Right renal pelvis (tissue), 4 donors: ENCODE measurements at places on chromosomes 5 and 9.

- no peak for DNase-seq
Observed at GRCh38 chr5:96663608-96664007, 1.4 kb downstream of the CAST start.

DNA sequence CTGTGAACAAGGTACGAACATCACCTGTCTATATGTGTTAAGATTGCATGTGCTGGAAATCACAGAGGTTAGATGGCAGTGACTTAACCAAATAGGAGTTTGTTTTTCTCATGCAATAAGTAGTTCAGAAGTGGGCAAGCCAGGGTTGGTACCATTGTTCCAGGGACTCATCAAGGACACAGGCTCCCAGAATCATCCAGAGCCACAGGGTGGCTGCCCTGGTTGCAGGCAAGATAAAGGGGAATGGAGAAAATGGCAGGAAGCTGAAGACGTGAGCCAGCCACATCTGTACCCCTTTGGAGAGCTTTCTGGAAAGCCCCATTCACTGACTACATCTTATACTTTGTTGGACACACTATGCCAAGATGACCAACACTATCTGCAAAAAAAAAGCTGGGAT lies 126.0 kb upstream of the IL12B start:
- DNase-seq, result no peak

DNA sequence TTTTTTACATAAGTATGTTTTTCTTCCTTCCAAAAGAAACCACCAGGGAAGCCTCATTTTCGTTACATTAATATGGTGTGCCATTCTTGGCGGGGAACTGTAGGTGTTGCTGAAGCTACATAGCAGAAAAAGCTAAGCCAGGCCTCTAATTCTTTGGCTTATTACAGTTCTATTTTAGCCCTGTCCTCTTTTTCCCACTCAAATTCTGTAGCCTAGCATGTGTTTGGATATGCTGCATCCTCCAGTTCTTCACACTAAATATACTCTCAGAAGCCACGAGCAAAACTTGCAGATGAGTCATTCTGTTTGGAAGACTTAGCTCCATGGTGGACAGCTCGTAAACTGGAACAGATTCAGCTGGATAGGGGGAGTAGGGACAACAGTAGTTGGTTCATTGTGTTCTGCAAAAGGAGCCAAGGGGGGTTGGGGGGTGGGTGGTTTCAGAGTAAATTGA lies 369.4 kb downstream of the TMEM161B start:
- DNase-seq, result peak; percentile 52

- DNase-seq, result no peak
Observed at GRCh38 chr9:120480707-120481106, 99.3 kb downstream of the CDK5RAP2 start.

DNA sequence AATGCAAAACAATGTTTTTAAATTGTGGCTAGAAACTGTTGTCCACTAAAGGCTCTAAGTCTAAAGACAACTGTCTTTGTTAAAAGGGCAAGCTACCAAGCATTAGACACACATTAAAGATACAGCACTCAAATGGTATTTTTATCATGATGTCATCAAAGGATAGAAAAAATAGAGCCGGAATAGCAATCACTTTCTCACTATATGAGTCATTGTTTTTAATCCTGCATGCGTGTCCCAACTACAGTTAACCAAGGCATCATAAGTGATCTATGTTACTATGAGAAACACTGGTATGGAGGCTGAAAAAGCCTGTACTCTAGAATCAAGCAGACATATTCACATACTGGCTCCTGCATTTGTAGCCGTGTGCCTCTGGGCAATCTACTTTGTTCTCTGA lies 1.9 kb upstream of the PJA2 start:
- DNase-seq, result no peak

GRCh38 chr5:138969323-138970002 lies 94.3 kb upstream of the LRRTM2 start:
- no peak for DNase-seq

GRCh38 chr5:106964132-106964531 lies 706.6 kb downstream of the EFNA5 start:
- DNase-seq, result no peak

- no peak for DNase-seq
Observed at GRCh38 chr5:12017007-12017406, 112.8 kb upstream of the CTNND2 start.

DNA sequence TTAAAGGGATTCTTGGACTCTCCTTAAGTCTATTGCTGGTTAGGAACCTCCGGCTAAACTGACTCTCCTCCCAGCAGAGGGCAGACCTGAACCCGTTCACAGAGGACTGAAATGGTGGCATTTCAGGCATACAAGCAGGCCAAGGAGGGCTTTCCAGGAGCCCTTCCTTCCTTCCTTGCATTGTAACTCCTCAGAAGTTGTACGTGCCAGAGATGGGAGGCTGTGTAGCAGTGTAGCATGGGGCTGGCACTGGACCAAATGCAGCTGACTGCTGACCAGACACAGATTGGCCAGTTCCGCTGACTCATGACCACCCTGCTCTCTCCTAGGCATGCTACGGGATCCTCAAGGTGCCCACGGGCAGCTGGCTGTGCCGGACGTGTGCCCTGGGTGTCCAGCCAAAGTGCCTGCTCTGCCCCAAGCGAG lies 36.4 kb downstream of the JADE2 start:
- DNase-seq, result no peak

DNA sequence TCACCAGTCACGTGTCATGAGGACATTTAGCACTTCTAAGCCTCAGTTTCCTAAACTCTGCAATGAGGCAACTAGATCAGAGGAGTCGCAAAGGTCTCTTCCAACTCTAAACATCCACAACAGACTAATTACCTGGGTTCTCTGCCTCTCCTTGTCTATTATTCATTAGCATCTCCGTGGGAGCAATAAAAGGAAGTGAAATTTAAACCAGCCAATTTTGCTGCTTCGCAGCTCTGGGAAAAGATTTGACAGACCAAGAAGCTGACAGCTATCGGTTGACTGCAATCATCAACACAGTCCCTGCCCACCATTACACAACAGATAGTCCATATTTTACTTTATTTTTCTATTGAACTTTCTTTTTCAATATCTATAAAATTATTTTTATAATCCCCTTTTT lies 308.9 kb downstream of the NR2F1-AS1 start:
- no peak for DNase-seq

GRCh38 chr9:131045300-131046092 lies 36.5 kb downstream of the LAMC3 start:
- no peak for DNase-seq

GRCh38 chr5:93154535-93154934 lies 426.5 kb downstream of the NR2F1-AS1 start:
- DNase-seq, result no peak

GRCh38 chr9:118281772-118282171 lies 577.6 kb downstream of the TLR4 start:
- no peak for DNase-seq

DNA sequence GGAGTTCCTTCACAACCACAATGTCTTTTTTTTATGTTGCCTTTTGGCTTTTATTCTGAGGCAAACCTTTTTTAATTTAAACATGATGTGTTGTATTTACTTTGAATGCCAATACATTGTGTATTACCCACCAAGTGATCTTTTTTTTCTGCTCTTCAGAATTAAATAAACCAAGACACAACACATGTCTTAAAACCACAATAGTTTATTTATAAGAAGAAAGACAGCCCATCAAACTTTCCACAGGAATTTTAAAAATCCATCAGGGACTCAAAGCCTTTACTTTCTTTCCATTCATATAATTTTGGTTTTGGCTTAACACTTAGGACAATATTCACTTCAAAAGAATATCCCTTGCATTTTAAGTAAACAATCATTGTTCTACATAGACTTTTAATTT lies 321.8 kb upstream of the MEF2C start:
- DNase-seq, result no peak

DNA sequence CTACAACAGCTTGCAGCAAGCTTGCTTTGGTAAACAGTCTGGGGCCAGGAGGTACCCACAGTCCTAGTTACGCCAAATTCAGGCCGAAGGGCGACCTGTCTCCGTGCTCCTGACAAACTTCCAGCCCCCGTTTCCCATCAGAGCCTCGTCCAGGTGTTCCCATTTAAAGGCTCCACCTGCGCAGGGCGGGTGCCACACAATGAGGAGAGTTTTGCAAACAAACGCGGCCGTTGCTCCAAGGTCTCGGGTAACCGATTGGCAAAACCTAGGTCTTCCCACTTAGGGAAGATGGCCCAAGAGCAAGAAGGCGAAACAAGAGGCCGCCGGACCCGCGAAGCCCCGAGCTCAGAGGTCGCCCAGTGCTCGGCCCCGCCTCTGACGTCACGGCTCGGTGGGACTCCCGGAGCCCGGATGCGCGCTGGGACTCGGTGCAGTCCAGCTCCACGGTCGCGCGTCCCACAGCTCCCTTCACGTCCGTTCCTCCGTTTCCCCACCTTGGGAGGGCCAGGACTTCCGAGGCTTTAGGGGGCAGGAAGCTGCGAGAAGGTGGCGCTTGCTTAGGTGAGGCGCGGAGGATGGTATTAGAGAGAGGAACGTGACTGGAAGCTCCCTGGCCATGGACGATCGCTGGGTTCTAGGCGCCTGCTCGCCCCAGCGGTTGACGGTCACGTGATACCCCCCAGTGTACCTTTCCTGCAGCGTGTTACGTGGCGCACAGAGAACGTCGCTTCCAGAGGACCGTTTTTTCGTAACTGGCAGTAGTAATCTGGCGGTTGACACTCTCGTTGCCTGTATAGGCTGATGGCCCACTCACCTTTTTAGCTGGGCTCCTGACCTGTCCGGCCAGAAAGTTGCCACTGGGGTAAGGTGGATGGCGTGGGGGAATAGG lies 41.8 kb upstream of the KDM4C start:
- peak; percentile 17 for DNase-seq

- DNase-seq, result no peak
Observed at GRCh38 chr9:71519098-71519696, 249.1 kb downstream of the CEMIP2 start.

GRCh38 chr5:173612948-173613347 lies 3.5 kb downstream of the BOD1 start:
- DNase-seq, result no peak

GRCh38 chr5:159536646-159537045 lies 206.4 kb upstream of the IL12B start:
- no peak for DNase-seq

- no peak for DNase-seq
Observed at GRCh38 chr5:83048277-83048676, 28.9 kb downstream of the TMEM167A start.

GRCh38 chr5:125227333-125228095 lies 481.1 kb upstream of the ZNF608 start:
- no peak for DNase-seq

GRCh38 chr9:87040410-87041009 lies 93.2 kb upstream of the GAS1 start:
- DNase-seq, result no peak

DNA sequence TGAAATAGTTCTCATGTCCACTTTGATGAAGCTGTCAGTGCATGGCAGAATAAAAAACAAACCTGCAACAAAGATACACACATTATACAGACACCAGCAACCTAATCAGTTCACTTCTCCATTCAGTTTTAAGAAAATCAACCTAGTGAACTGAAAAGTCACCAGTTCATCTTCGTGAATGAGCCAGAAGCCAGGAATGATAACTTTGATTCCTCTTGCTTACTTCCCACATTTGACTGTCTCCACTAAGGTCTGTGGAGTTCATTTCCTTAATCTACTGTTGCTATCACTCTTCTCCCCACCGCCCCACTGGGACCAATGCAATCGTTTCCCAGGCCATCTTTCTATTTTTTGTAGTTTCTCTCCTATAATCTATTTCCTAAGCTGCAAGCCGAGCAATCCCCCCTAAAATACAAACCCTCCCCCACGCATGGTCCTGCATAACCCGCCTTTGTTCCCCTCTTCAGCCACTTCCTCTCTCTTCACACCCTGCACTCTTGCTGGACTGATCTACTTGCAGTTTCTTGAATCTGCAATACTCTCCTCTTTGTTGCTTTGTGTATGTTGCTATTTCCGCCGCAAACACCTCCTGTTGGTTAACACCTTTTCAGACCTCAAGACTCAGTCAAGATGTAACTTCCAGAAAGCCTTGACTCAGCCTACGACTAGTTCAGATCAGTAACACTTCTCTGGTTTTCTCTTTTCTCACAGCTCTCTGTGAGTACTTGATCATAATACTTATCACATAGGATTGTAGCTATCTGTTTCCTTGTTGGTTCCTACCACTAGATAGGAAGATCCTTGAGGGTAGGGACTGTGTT lies 16.6 kb downstream of the STOM start:
- DNase-seq, result no peak

- DNase-seq, result no peak
Observed at GRCh38 chr5:170223360-170223759, 9.4 kb upstream of the C5orf58 start.

DNA sequence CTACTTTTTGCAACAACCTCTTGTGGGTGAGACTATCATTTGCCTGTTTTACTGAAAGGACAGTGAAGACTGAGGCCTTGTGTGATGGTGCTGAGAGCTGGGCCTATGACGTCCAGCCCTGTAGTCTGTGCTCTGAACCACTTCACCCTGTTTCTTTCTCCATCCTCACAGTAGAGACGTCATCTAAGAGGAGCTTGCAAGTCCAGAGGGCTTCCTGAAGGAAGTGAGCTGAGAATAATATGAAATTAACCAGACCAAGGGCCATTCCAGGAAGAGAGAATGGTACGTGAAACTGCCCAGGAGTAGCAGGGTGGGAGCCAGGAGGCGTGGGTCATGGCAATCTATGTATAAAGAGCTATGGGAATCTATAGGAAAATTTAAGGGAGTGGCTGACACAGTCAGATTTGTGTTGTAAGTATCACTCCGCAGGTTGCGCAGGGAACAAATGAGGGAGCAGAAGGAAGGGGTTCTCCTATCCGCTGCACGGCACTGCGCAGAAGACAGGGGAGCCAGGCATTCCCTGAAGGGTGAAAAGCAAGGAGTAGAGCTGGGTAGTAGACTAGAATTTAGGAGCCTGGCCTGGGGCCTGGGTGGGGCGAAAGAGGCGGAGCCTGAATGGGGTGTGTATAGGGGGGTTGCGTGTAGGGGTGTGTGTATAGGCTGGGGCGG lies 596 bp upstream of the FGFR4 start:
- DNase-seq, result no peak

DNA sequence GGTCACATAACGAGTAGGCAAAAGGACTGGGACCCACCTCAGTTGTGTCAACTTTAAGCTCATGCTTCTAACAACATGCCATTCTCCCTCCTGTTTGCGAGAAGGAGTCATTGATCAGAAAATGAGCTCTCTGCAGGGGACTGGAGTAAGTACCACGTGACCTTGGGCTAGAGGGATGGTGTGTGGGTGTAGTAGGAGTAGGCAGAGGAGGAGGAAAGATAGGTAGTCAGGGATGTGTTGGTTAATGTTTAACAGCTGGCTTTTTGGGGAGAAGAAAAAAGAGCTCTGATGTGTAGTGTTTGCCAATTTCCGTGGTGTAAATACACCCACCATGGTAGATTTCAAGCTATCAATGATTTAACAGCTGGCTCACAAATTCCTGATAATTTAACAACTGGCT lies 160.3 kb upstream of the TBC1D2 start:
- no peak for DNase-seq
